AG04450 (cell line): ENCODE measurements at places on chromosomes 2 and 18.

DNA sequence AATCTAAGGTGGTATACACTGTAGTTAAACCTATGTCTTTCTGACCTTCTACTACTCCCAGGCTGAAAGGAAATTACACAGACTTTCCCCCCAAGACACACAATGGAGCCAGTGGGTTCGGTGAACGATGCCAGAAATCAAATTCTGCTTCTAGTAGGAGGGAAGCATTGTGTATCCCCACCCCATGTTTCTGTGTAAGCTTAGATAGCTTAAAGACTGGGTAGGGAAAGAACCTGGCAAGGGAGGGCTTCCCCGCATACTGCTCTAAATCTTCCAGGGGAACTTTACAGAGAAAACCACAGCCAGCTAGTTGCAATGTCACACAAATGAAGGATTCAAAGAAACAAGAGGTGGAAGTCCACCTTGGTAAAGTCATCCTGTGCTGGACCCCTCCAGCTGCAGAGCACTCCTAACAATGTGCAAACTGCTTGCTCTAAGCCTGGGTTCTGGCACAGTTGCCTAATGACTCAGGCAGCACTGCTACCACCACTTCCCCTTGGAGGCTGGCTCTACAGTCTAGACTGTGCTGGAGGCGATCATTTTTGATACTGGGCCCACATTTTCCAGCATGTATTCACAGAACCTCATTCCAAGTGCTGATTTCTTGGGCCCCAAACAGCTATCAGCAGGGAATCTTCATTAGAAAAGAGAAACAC is 47.5 kb downstream of the TRIB2 start:
- no peak for DNase-seq

GRCh38 chr2:174600349-174600748 is 2.7 kb upstream of the WIPF1 start:
- DNase-seq: no peak

DNA sequence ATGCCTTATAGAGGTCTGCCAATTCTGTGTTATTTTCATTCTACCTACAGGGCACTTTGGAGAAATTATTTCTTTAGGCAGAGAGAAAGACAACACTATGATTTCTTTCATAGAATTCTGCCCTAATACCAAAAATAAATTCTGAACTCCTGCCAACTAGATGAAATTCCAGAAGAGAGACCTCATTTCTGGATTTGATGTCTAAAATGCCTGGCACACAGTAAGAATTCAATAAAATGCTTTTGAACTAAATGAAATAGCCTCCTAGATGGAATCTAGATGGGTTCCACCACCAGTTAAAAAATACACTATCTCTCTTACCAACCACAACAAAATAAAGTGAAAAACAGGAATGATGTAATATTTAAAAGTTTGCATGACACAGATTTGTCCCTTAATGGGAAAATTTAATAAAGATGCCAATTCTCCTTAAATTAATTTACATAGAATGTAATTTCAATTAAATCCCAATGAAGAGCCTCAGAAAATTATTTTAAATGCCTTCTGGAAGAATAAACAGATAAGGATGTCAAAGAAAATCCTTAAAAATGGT is 75.0 kb downstream of the OSBPL1A start:
- DNase-seq: no peak

DNA sequence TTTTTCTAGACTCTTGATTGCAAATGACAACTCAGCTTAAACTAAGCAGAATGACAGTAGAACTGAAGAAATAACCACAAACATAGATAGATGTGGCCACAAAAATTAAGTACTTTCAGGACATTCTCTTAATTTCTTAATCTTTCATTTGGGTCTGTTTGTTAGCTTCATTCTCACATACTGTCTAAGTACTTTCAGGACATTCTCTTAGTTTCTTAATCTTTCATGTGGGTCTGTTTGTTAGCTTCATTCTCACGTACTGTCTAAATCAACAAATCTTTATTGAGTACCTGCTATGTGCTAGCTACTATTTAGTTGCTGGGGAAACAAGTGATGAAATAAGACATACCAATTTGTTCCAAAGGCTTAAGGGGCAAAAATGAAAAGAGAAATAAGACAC is 35.1 kb downstream of the FAM117B start:
- DNase-seq: no peak

DNA sequence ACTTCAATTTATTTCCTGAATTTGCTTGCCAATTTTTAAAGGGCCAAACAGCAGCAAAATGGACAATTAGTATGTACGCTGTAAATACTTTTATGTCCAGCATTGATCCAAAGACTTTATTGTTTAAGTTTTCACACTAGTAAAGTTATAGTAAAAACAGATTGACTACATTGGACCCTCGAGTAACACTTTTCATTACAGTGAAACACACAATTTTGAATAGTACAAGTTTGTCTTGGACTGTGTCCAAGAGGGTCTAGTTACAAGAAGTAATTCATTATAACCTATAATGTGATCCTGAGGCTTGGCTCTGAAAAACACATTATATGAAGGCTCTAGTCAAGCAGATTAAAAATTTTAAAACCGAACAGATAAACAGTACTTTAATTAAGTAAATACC is 11.4 kb upstream of the RBBP8 start:
- DNase-seq: no peak
